ENCODE measurements at places on chromosomes 2 and 18.

DNA sequence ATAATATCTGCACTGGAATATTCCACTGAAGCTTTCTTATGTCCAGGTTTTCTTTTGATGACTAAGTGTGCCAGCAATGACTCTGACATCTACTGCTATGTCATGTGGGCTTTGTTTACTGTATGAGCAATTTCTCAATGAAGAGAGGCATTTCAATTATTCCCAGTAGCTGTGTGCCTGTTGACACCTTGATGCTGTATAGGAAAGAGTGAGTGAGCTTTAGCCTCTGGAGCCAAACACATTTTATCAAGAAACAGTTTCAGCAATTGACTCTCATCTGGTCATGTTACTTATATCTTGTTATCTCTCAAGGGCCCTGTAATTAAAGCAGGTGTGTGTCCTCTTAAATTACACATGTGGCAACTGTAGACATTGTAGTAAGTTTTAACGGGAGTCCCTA, 493.2 kb upstream of the FANCL start:
- no peak for DNase-seq

GRCh38 chr18:65235966-65236624, 514.7 kb upstream of the CDH7 start:
- DNase-seq, result no peak

DNA sequence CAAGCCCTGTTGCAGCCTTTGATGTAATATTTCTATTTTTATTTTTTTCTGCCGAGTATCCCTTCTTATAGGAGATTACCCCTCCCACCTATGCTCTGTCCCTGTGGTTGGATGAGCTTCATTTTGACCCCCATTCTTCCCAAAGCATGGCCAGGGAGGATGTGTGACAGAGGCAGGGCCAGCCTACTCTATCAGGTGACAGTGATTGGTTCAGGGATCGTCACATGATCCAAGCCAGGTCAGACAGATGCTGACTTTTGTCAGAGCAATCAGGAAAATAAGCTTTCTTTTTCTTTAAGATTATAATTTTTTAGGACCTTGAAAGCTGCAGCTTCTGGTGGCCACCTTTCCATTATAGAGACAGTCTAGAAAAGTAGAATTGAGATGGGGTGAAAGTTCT, 314.3 kb downstream of the NUP35 start:
- DNase-seq, result no peak

DNA sequence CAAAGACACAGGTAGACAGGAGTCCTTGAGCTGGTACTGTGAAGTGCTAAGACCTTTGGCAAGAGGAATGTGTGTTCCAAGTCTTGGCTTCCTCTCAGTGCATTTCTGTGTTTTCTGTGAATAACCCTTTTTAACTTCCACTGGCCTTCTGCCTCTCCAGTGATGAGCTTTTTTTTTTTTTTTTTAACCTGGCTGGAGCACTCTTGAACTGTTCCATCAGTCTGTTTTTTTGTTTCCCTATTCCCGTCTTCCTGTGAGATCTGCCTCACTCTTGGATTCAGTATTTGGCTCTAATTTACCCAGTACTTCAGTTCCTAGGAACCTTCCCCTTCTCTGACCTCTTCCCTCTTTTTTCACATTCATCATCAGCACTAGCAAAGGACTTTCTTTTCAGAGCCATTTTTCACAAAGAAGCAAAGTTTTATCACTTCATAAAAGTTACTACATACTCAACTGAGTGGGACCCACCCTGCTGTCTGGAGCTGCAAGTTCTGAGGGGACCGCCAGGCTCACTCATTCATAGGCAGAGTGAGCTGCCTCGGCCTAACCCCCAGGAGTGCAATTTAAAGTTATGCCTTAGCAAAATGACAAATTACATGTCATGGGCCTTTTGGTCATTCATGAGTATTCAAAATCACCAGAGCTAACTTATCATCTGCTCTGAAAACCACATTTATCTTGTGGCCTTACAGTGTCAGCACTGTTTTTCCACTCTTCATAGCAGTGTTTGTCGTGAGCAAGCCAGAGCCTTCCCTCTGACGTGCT, 126.9 kb upstream of the DAPL1 start:
- no peak for DNase-seq

DNA sequence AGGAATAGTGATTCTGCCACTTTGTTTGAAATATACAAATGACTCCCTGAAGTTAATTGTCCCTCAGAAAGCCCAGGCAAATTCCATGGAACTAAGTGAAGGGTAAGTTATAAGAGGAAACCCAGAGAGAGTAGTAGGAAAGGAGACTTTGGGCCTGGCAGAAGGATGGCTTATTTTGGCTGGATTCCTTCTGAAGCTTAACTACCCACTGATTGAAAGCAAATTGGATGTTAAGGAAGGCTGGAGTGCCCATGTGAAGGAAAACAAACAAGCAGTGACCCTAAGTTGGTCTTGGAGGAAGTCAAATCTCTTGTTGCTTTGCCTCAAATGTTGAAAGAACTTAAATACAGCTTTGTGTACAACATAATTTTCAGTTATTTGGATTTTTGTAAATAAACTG, 1106.4 kb upstream of the ZEB2 start:
- no peak for DNase-seq

- DNase-seq, result no peak
Observed at GRCh38 chr2:85680707-85681371, 12.8 kb upstream of the SFTPB start.

- no peak for DNase-seq
Observed at GRCh38 chr2:102442967-102443828, 20.2 kb downstream of the IL18RAP start.

GRCh38 chr2:197869501-197870111, 65.2 kb downstream of the PLCL1 start:
- DNase-seq, result no peak

GRCh38 chr2:142874293-142874814, 3.1 kb upstream of the KYNU start:
- DNase-seq, result no peak

- no peak for DNase-seq
Observed at GRCh38 chr2:136136931-136137330, 19.0 kb upstream of the CXCR4 start.

- no peak for DNase-seq
Observed at GRCh38 chr2:26526589-26526988, 48.7 kb upstream of the OTOF start.

DNA sequence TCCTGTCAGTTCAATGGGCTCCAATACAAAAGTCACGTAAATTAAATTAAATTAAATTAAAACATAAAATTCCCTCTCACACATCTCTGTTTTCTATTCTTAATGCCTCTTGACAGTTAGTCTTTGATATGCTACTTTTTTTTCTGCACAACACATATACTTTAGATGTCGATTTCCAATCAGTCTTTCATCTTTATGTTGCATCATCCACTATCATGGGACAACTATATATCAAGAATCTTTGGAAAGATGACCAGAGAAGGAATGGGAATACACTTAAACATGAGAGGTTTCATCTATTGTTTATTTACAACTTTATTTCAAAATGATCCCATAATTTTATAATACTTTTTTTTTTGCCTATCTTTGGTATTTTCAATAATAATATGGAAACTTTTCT, 733.3 kb upstream of the FANCL start:
- DNase-seq, result no peak

DNA sequence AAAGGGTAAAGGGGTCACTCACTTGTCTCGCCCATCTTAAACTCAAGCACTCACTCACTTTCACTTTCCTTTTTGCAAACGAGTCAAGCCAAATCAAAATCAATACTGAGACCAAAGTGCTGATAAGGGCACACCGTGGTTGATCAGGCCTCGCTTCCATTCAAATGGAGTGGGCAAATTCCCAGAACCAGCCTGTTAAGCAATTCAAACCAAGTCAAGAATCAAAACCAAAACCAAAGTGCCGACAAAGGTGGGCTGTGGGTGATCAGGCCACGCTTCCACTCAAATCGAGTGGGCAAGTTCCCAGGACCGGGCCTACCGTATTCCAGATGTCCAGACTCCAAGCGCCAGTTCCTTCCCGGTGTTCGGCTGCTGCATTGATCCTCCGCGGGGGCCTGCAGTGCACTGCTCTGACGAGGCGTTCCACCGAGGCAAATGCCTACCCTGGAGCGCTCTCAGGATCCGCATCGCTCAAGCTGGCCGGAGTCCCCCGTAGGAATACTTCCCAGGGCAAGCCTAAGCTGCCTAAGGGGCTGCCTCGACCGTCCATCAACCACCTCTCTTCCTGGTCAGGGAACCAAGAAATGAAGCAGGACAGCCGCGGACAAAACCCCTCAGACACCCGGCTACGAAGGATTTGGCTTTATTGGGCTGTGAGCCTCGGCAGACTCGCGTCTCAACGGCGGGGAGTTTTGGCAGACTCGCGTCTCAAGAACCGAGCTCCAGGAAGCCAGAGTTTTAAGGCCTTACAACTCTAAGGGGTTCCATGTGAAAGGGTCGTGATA, 89.9 kb upstream of the SLC1A4 start:
- DNase-seq, result no peak

DNA sequence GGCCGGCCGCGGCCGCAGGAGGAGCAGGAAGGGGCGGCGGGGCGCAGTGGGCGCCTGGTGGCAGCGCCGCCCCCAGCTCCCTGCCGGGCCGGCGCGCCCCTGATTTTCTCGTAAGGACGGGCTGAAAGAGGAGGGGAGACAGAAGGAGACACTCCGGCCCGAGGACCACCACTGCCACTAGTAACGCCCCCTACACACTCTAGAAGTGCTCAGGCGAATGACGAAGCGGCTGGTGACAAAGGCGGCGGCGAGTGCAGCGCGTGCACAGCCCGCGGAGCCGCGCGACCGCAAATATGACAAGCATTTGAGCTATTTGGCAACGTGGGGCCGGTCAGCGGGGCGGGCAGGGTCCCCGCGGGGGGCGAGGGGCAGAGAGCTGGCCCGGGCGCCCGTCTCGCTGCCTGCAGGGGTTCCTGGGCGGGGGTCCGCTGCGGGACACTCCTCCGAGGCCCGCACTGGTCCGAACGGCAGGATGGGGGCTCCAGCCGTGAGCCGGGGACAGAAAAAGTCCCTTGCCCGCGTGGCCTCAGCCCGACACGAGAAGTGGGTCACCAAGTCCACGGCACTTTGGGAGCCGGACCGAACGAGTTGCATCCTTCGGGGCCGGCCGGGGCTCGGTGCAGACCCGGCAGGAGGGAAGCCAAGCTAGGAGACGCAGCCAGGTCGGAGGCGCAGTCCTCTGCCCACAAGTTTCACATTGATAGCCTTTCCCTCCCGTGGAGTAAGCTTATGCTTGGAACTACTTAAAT, 524 bp upstream of the SERTAD2 start:
- no peak for DNase-seq

GRCh38 chr18:26438980-26439379, 109.4 kb downstream of the KCTD1 start:
- peak; percentile 74 for DNase-seq

GRCh38 chr2:68222287-68222686, 30.0 kb downstream of the PPP3R1 start:
- no peak for DNase-seq

- DNase-seq, result no peak
Observed at GRCh38 chr2:9258953-9259399, 52.4 kb downstream of the ASAP2 start.

DNA sequence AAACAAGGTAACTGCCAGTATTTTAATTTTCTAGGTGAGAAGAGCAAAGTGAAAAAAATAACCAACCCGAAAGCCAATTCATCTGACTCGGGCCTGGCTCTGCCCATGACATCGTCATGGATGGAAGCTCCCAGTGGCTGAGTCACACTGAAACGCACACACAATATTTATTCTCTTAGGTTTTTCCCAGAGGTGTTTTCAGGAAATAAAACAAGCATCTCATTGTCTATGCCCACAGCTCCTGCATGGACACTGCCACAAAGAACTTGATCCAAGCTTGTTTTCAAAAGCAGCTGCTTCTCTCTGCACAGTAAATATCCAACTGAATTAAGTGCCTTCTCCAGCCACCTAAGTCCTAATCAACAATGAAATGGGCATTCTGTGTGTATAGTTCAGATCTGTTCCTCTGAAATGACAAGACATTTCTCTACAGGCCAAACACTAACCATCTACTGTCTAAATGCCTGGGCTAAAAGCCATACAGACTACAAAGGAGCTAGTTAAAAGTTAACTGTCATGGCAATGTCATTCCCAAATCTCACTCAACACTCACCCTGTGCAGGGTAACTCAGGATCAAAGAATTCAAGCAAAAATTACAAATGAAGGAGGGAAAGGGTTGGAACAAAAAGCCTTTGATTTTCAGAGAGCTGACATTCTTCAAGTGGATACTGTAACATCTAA, 62.9 kb downstream of the RPL31 start:
- DNase-seq, result no peak

DNA sequence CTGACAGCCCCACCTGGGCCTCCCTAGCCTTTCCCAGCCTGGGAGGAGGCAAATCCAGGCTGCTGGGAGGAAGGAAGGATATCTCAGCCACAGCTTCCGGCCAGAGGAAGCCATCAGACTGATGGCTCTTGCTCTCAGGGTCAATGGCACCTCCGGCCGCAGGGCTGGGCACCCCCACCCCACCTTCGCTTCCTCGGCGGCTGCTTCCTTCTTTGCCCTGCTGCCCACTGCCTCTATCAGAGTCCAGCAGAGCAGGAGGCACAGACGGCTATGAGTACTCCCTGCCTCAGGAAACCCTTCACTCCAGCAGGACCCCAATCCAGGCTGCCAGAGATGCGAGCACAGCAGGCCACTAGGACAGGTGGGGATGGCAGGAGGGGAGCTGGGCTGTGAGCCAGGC, 3.3 kb downstream of the SEMA4C start:
- no peak for DNase-seq

- no peak for DNase-seq
Observed at GRCh38 chr2:45743531-45744396, 92.3 kb downstream of the PRKCE start.

- no peak for DNase-seq
Observed at GRCh38 chr2:59879700-59880131, 673.7 kb downstream of the BCL11A start.

GRCh38 chr2:236955521-236956030, 130.1 kb upstream of the COPS8 start:
- DNase-seq, result no peak

DNA sequence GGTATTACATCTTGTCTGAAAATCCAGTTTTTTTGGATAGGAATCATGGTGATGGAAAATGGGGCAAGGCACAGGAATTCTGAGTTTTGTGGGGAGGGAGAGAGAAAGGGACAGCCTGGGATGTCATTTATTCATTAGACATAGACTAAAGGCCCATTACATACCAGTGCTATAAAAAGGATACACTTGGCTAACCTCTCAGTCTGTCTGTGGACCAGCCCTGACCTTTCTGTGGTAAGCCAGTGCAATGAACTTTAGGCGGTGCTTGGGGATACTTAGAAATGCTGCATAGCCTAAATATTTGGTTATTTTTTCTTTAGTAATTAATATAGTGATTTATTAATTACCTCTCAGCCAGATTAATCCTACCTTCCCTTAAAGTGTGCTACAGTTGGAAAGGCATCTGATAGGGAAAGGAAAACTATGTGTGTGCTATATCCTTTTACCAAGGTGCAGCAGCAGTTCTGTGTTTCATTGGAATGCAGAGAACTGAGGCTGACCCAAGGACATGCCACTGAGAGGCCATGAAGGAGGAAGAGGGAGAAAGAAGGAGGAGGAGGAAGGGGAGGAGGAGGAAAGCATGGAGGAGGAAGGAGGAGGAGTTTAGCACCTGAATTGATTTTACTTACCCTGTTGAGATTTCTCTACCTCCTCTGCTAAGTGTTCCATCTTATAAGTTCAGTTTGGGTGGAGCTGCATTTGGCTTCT, 37.5 kb downstream of the KCNS3 start:
- no peak for DNase-seq

All from vagina (tissue), 2 donors.